ENCODE measurements at places on chromosomes 3 and 15.
A peak's percentile ranks its signal among the peaks of the same experiment; 100 is the strongest.

DNA sequence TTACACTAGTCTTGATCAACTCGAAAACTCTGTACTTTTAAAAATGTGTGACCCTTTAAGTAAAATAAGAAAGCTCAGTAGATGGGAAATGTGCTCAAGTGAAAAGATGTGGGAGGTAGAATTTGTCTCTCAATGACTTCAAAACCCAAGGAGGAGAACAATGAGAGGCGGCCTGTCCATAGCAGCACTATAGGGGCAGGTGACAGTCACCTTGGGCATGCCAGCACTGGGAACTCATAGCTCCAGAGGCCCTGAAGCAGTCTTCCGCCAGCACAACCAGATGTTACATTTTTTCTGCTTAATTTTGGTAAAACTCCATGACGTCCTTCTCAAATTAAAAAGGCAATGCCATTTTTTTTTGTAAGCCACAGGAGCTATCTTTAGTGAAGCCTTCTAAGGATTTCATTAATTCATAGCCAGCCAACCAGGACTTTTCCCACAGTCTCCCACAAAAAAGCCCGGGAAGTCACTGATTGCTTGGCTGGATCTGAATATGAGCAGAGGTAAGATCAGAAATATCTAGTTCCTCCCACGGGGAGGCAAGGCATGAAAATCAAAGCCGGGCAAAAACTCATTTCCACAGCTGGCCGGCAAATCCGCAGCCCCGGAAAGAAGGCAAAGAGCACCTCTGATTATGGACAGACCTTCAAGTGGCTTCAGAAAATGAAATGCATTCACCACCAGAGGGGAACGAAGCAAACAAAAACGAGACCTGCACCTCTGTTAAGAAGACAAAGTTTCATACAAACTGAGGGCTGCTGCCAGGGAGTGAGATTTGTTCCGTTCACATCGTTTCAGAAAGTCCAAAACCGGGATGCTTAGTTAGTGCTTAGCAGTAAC is 10.5 kb downstream of the IL17RD start:
- no peak for DNase-seq

DNA sequence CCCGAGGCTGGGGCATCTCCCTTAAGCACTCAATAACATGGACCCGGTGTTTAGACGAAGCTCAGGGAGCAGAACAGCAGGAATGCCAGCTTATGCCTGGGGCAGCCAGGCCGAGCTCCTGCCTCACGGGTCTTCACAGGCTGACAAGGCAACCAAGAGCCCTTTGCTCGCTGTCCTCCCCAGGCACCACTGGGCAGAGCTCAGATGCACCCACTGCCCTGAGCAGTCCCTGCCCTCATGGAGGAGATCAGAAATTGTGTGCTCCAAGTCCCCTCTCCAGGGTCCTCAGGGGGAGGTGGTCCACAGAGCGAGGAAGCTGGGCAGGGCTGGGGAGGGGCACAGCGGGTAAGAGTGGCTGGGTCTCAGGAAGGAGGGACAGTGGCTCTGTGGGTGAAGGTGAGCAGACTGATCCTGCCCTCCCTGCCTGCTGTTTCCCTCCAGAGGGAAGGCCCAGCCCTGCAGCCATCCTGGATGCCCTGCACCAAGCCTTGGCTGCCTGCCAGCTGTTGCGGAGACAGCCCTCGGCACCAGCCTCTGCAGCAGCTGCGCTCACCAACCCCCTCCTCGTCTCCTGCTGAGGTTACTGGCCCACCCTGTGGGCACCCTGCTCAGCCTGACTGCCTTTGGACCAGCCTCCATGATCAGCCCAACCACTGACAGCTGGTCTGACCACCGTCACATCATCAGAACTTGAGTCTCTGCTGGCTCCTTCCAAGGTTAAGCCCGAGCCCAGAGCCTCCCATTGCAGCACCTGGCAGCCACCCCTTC is 21.1 kb upstream of the GP9 start:
- DNase-seq, result no peak

GRCh38 chr15:48603123-48603500 is 42.4 kb downstream of the FBN1 start:
- DNase-seq, result no peak

- no peak for DNase-seq
Observed at GRCh38 chr3:70919091-70919490, 606.7 kb upstream of the MDFIC2 start.

GRCh38 chr15:82540984-82541431 is 751 bp upstream of the RPS17 start:
- DNase-seq, result no peak

- peak; percentile 70 for DNase-seq
Observed at GRCh38 chr3:18988614-18989229, 159.6 kb upstream of the KCNH8 start.

- no peak for DNase-seq
Observed at GRCh38 chr3:41158947-41159346, 40.4 kb upstream of the CTNNB1 start.
